ENCODE measurements at places on chromosomes 7 and 10. TPM values are rescaled to one million over a fixed set of nuclear protein-coding genes. Genes with fewer than 3 reads are reported as not detected.

TMEM236 gene
- not detected for total RNA-seq

CALD1 gene
- total RNA-seq: 0.10 TPM

DNA sequence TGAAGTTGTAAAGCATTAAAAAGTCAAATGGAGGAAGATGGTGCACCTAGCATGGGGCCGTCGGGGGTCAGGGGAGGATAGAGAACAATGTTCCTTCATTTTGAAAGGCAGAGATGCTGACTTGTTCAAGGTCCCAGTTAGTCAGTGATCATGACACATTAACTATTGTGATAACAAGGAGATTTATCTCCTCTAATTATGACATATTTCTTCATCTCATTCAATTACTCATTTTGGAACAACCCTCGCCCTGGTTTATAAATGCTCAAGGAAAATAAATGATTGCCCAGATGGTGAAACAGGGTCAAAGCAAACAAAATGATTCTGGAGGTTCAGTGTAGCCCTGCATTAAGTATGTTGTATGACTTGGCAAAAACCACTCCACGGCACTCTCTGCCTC, 106.2 kb downstream of the ITIH5 start:
- H3K36me3 ChIP-seq: no peaks in the 10 kb centered on the region
- no peak for DNase-seq
- H3K4me3 ChIP-seq: no peak overlapping the region
- no peak overlapping the region for H3K27ac ChIP-seq
- peaks cover 6% of the 10 kb centered on the region for H3K27me3 ChIP-seq
- no peaks in the 10 kb centered on the region for H3K4me1 ChIP-seq

- DNase-seq: no peak
- no peak overlapping the region for H3K4me3 ChIP-seq
Measured at GRCh38 chr7:134014935-134015334, 112.2 kb upstream of the LRGUK start.

- no peaks in the 10 kb centered on the region for H3K27me3 ChIP-seq
- peak overlapping the region; percentile 87 for H3K27ac ChIP-seq
- peaks cover 2% of the 10 kb centered on the region for H3K36me3 ChIP-seq
- no peak for DNase-seq
- H3K4me3 ChIP-seq: no peak overlapping the region
- H3K4me1 ChIP-seq: peaks cover 66% of the 10 kb centered on the region
Measured at GRCh38 chr10:3766046-3766756, 18.8 kb downstream of the KLF6 start.

Data from activated CD4-positive, alpha-beta T cell treated with anti-CD3 and anti-CD28 coated beads, Interleukin-2, amount 10 ng/mL, durations not matched to agents 7 days and 5 days (primary cell).